ENCODE measurements at places on chromosomes 7 and 10.
A peak's percentile ranks its signal among the peaks of the same experiment; 100 is the strongest.

GRCh38 chr7:94656925-94657731 is 1.2 kb upstream of the SGCE start:
- DNase-seq = no peak

- DNase-seq = peak; percentile 94
Measured at GRCh38 chr7:114988755-114989375, 67.0 kb downstream of the MDFIC start.

GRCh38 chr7:152543799-152544198 is 108.0 kb upstream of the KMT2C start:
- no peak for DNase-seq

GRCh38 chr7:37643876-37644275 is 39.7 kb upstream of the GPR141 start:
- DNase-seq = no peak

- DNase-seq = no peak
Measured at GRCh38 chr7:140273417-140273816, 96.6 kb upstream of the KDM7A start.

DNA sequence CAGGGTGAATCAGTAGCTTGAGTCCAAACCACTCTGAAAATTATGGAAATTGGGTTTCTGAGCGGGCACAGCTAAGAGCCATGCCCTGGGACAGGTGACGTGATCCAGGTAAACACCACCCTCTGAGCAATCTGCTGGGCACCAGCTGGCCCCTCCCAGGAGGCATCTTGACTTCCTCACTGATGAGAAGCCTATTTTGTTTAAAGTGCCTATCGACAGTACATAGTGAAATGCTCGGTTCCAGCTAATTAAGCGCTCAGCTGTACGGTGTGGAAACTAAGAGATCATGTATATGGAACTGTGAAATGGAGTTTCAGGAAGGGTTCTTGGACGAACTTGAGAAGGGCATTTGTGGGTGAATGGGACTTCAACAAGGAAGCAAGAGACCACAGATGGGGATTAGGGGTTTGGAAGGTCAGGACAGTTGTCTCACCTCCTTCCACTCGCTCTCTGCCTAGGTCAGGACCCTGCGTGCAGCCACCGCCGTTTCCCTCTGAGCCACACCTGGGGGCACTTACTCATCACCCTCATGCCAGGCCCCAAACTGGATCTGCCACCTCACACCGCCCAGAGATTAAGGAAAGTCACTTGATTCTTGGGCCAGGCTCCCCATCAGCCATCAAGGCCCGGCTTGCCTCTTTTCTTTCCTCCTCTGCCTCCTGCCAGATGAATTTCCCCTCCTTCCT is 3.2 kb downstream of the ITPRIP start:
- DNase-seq = no peak

GRCh38 chr10:75672842-75673241 is 241.4 kb downstream of the LRMDA start:
- DNase-seq = no peak

DNA sequence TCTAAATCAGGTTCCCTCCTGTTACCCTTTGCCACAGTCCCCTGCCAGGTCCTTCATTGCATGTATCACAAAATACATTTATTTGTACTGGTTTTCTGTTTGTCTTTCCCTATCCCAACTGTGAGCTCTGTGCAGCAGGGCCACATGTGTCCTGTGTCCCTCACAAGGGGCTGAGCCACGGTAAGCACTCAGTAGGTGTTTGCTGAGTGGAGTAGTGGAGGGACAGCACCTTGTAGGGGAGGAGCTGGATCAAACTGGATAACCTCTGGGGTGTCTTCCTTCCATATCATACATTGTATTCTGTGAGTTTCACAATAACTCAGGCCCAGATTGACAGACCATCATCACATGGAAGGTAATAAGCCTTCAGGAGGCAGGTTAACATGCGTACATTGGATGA is 25.9 kb downstream of the PIK3CG start:
- DNase-seq = no peak

DNA sequence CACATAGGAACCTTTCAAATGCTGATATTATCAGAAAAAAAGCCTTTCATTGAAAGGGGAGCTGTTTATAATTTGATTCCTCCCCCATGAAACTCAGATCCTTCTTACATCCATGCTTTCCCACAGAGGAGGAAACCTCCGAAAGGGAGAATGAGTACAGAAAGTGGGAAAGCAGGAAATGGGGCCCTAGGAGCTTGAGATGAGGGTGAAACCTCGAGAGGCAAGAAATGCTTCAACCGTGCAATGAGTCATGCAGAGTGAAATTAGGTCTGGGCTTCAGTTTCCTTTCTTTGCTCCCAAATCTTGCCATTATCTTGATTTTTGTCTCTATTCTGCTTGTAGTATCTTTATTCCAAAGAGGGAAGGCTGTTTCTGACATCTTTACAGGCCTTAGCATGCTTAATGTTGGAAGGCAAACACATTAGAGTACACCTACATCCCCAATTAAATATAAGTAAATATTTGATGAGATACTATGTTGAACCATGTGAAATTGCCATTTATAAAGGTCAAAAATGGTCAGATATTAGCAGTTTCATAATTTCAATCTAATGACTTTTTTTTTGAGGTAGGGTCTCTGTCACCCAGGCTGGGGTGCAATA is 79.1 kb downstream of the NAMPT start:
- no peak for DNase-seq

- DNase-seq = no peak
Measured at GRCh38 chr7:143877098-143877497, 24.9 kb downstream of the TCAF1 start.

DNA sequence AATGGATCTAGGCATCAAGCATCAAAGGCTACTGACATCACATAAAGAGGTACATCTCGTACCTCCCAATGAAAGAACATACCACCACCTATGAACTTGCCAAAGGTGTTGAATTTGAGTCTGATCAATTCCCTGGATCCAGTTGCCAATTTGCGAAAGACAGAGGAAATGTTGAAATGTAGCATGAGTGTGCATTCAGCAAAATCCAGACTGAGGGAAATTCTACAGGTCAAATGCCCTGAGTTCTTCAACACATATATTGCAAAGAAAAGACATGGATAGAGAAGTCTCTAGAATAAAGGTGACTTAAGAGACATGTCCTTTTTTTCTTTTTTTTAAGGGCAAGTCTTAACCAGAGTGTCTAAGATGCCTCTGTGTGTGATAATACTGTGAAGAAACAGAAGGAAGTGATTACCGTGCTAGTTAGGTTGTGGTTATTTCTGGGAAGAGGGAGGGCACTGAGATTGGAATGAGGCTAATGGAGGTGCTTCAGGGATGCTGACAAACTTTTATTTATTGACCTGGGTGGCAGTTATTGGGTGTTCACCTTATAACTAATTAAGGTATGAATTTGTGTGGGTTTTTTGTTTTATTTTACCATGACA is 128.7 kb downstream of the SAMD9 start:
- no peak for DNase-seq

DNA sequence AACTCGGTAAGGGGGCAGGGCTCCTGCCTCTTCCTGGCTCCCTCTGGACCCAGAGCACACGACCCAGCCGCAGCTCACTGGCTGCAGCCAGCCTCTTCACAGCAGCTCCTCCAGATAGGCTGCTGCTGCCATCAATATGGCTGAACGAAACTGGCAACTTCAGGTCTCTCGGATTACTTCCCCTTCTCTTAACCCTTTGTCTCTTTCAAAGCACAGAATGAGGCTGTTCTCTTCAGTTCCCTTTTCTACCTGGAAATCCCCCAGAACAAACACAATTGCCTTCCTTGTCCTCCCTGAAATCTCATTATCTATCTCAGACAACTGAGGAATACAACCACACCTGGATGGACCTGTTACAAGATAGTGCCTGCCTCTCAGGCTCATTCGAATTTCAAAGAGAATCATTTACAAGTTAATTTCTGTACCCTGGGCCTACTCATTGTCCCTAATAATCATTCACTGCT is 193.4 kb upstream of the MBL2 start:
- no peak for DNase-seq

- no peak for DNase-seq
Measured at GRCh38 chr10:11141571-11142091, 124.0 kb downstream of the CELF2 start.

DNA sequence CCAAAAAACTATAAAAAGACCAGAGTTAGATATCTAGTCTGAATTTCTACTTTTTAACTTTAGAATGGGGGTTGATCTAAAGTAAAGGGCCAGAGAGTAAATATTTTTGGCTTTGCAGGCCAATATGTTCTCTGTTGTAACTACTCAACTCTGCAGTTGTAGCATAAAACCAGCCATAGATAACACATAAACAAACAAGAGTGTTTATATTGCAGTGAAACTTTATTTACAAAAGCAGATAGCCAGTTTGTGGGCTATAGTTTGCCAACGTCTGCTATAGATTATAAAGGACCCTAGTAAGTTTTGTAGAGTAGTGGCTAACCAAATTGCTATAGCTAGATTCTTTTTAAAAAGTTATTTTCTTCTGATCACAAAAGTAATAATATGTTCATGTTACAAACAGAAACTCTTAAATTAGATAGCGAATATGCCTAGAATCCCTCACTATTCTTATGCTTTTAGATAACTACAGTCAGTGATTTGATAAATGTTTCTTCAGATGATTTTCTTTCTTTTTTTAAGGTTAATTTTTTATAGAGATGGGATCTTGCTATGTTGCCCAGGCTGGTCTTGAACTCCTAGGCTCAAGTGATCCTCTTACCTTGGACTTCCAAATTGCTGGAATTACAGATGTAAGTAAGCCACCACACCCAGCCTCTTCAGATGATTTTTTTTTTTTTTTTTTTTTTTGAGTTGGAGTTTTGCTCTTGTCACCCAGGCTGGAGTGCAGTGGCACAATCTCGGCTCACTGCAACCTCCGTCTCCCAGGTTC is 23.6 kb upstream of the HBP1 start:
- DNase-seq = no peak

DNA sequence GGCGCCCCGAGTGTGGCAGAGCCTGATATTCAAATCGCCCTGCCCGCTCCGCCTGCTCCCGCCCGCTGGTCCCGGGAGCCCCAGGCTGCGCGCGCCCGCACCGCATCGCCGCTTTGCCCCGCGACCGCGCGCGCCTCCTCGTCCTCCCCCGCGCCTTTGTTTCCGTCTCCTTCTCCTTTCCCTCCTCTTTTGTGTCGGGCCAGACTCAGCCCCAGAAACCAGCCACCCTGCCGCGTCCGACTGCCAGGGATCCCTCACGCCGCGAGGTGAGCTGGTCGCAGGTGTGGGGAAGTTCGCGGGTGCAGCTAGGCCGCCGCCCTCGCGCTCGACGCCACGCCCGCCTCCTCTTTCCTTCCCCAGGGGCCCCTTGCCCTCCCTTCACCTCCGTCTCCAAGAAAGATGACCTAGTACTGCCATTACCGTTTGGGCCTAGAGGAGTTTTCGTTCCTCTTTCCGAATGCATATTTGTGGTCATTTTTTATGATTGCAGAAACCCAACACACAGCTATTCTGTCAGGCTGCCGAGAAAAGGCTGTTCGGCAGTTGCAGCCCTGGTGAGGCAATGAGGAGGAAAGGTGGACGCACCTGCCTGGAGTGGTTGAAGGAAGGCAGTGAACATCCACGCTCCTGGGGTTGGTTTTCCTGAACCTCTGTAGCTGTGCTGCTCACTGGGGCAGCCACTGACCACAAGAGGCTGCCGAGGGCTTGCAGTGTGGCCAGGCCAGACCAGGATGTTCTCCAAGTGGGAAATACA is 107.3 kb downstream of the SNX10 start:
- DNase-seq = peak; percentile 83

DNA sequence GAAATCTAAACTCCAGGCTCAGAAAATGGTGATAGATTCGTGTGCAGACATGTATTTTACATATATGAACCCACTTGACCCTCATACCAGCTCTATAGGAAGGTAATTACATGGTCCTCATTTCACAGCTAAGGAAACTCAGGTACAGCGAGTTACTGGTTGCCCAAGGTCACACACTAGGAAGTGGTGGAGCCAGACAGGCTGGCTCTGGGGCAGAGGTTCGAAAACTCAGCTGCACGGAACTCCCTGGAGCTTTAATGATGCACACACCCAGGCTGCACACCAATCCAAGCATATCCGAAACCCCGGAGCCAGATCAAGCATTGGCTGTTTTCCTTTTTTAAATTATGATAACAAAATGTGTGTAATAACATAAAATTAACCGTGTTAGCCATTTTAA is 172.4 kb downstream of the COBL start:
- no peak for DNase-seq

- DNase-seq = no peak
Measured at GRCh38 chr7:99631295-99632109, 14.8 kb downstream of the ZSCAN25 start.

- peak; percentile 67 for DNase-seq
Measured at GRCh38 chr7:157542068-157543021, 205.5 kb downstream of the DNAJB6 start.

GRCh38 chr10:1185911-1186682 is 129.9 kb downstream of the WDR37 start:
- peak; percentile 75 for DNase-seq

- DNase-seq = no peak
Measured at GRCh38 chr10:6138456-6138855, 49.6 kb downstream of the RBM17 start.

DNA sequence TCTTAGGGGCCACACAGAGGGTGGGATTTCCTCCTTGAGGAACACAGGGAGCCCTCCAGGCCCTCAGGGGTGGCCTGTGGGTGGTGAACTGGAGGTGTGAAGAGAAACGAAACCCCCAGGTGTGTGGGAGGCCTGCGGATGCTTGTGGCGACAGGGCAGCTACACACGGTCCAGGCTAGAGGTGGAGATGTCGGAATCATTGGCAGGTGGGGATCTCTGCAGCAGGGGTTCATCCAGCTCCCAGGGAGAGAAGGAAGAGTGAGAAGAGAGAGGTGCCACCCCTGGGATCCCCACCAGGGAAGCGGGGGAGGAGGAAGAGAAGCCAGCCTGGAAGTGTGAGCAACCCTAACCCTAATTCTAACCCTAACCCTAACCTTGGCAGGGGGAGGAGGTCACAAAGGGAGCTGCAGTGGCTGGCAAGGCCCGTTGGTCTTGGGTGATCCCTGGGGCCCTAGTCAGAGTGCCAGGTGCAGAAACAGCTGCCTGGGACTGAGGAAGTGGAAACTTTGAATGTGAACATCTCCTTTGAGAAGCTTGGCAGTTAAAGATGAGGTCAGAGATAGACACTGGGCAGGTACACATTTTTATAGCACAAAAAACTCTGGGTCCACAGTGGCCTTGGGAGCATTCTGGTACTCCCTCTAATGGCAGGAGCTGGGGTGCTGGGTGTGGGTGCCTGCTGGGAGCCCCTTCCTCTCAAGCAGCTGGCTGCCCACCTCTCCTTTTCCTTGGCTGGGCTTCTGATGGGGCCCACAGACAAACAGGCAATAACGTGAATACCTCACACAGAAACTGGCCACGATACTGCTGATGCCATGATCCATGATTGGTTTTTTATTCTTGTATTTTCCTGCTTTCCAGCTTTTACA is 6.8 kb upstream of the AEBP1 start:
- DNase-seq = no peak

DNA sequence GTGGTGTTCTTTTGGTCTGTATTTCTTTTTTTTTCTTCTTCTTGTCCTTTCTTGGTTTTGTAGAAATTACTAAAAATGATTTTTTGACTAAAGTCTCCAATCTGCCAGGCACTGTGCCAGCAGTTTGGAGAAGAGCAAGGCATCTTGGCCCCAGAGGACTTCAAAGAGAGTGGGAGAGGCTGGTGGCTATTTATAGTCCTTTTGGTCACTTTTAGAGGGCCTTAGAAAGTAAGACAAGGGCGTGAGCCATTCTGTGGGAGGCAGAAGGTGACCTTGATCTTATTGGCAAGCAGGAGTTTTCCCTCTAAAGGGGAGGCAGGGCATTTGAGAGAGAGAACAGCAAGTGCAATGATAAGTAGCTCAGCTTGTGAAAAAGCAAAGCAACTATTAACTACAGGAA is 211.9 kb downstream of the GALNT17 start:
- DNase-seq = no peak

Measured in posterior vena cava (tissue), 2 donors.